T1000 (cell line): ENCODE measurements at places on chromosomes 5 and 9.

DNA sequence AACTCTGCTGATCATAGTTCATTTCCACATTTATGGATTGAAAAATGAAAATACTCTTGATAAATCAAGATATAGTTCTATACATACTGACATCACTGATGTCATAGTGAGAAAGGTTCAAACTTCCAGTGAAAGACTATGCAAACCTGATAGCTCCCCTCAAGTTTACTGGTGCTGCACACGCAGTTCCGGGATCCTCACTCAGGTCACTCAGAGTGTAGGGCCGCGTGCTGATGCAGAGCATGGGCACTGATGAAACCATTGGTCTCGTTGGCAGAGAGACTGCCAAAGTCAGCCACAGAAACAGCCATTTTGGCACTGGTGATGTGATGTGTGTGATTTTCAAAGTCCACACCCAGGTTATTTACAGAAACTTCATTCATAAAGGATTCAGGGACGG lies 13.5 kb downstream of the SETD9 start:
- no peak for DNase-seq

DNA sequence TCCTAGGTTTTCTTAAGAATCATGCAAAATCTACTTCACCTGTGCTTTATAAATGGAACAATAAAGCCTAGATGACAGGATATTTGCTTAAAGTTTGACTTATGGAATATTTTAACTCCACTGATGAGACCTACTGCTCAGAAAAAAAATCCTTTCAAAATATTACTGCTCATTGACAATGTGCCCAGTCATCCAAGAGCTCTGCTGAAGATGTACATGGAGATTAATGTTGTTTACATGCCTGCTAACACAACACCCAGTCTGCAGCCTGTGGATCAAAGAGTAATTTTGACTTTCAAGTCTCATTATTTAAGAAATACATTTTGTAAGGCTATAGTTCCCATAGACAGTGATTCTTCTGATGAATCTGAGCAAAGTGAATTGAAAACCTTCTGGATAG lies 889.6 kb downstream of the CDH18 start:
- DNase-seq: no peak

DNA sequence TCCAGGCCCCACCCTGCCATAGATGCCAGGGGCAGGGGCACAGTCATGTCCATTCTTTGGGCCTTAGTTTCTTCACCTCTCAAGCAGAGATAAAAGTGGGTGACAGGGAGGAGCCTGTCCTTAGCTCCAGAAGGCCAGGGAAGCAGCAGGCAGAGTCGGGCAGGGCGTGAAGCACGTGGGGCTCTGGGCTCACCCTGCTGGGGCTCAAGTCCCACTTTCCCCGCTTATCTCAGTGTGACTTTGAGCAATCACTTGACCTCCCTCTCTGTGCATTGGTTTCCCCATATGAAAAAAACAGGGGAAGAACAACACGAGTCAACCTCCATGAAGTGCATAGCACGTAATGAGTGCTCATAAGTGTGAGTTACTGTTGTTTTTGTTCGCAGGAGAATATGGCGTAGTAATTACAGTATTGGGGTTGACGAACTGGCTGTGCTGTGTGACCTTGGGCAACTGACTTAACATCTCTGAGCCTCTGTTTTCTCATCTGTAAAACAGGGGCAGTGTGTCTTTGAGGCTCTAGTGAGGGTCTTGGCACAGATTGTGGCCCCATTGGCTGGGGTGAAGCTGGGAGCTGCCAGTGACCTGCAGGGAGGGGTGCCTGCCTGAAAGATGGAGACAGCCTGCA lies 39.9 kb upstream of the HAND1 start:
- DNase-seq: no peak

GRCh38 chr5:110040178-110040577 lies 350.5 kb downstream of the MAN2A1 start:
- DNase-seq: no peak

DNA sequence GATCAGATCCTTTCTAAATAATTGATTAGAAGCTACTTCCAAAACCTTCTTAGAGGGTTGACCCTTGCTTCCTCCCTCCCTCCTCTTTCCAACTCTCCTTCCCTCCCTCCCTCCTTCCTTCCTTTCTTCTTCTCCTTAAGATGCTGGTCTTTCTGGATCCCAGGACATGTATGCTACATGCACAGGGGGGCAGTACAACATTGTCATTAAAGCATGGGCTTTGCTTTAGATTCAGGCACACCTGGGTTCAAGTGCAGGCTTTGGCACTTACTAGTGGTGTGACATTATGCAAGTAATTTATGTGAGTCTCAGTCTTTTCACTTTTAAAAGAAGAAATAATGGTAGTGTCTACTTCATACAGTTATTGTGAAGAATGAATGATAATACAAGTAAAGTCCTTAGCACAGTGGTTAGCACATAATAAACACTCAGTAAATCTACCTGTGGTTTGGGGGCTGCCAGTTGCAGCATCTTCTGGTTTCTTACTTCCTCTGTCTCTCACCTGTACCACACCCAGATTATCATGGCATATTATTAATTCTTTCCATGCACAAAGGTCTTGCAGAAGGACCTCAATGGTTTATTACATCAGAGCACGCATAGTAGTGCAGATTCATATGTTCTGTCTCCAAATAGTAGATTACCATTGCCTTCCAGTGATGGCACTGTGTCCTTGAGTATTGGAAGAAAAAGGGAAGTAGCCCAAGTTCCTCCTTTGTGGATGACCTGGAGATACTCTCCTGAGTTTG lies 154.1 kb downstream of the ARHGAP26 start:
- no peak for DNase-seq
